ENCODE measurements at places on chromosomes 12 and 14. TPM values are rescaled to one million over a fixed set of nuclear protein-coding genes. Genes with fewer than 3 reads are reported as not detected.
A peak's percentile ranks its signal among the peaks of the same experiment; 100 is the strongest.

- H3K27me3 ChIP-seq, result no peaks in the 10 kb centered on the region
- no peak overlapping the region for H3K27ac ChIP-seq
- H3K36me3 ChIP-seq, result peaks cover 45% of the 10 kb centered on the region
- H3K4me3 ChIP-seq, result no peak overlapping the region
- DNase-seq, result no peak
Observed at GRCh38 chr12:25242981-25243679, 7.6 kb downstream of the KRAS start.

- no peaks in the 10 kb centered on the region for H3K4me1 ChIP-seq
- no peaks in the 10 kb centered on the region for H3K36me3 ChIP-seq
- DNase-seq, result no peak
- no peak overlapping the region for H3K27ac ChIP-seq
Observed at GRCh38 chr12:32777691-32778175, 22.0 kb upstream of the YARS2 start.

DNA sequence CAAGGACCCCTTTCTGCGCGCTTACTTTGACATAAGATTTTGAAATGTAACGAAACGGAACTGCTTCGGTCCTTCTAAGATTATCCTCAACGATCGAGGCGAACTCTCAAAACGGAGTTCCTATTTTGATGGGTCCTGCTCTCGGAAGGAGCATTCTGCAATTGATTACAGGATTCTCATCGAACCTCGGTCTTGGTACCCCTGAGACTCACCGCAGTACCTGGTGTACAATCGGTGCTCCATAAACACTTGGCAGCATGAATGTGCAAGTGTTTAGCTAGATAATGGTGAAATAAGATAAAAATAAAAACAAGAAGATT, 530 bp upstream of the NEMF start:
- no peaks in the 10 kb centered on the region for H3K27me3 ChIP-seq
- H3K4me3 ChIP-seq, result peak overlapping the region; percentile 87
- peaks cover 23% of the 10 kb centered on the region for H3K36me3 ChIP-seq

DNA sequence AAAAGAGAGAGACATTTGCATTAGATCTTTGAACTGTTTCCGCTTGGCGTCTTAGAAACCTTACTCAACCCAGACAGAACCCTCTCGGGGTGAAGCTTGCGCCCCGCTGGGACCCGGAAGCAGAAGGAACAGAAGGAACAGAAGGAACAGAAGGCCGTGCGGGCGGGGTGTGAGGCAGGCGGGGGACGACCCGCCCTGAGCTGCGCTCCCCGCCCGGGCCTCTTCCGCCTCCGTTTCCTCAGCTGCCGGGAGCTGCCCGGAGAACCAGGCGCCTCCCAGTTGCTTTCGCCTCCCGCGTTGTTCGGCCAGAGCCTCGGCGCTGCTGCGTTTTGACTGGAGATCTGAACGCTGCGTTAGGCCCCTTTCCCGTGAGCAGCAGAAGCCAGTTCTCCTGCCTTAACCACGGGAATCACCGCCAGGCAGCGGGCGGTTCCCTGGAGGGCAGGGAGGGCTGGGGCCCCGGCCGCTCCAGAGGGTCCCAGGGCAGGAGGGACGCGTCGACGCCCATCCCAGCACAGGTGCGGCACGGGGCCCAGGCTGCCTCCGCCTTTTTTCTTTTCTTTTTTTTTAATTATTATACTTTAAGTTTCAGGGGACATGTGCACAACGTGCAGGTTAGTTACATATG, 19.3 kb upstream of the MMP17 start:
- no peak overlapping the region for H3K27ac ChIP-seq
- DNase-seq, result no peak
- no peaks in the 10 kb centered on the region for H3K36me3 ChIP-seq
- H3K27me3 ChIP-seq, result no peaks in the 10 kb centered on the region

GRCh38 chr12:56350662-56351061, 9.2 kb downstream of the STAT2 start:
- no peak overlapping the region for H3K27ac ChIP-seq
- no peaks in the 10 kb centered on the region for H3K4me1 ChIP-seq
- H3K36me3 ChIP-seq, result peaks cover 19% of the 10 kb centered on the region
- H3K27me3 ChIP-seq, result no peaks in the 10 kb centered on the region
- no peak for DNase-seq

DNA sequence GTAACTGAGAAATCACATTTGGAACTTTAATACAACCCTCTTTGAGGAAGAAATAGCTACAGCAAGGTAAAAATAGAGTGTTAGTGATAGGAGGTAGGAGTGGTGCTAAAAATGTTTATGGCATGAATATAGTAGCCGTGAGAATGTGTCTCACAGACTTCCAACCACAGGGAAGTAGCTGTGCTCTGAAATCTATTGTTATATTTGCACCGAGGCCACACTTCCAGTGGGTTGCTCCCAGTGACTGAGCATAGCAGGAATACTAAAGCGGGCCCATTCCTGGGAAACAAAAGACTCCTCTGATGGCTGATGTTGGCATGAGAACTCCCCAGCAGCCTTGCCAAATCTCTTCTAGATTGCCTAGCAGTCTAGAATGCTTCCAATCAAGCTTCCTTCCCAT, 174.1 kb upstream of the PLXNC1 start:
- H3K4me3 ChIP-seq, result no peak overlapping the region
- H3K4me1 ChIP-seq, result no peaks in the 10 kb centered on the region
- H3K27ac ChIP-seq, result no peak overlapping the region
- DNase-seq, result no peak
- H3K27me3 ChIP-seq, result no peaks in the 10 kb centered on the region

DNA sequence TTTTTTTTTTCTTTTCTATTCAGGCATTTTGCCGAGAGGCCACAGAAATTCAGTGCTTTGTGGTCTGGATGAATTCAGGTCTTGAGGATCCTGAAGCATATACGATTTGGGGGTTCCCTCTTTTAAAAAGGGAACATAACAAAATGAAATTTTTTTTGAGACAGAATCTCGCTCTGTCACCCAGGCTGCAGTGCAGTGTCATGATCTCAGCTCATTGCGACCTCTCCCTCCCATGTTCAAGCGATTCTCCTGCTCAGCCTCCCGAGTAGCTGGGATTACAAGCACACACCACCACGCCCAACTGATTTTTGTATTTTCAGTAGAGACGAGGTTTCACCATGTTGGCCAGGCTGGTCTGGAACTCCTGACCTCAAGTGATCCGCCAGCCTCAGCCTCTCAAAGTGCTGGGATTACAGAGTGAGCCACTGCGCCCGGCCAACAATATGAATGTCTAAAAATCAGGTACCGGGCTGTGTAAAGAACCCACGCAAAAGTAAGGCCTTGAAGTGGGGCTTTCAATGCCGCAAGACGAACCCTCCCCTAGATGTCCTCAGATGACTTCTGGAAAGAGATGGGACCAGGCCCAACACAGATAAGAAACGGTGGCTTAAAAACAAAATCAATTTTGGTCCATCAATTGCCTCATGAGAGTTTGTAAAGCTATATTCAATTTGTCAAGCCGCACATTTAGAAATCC, 30.0 kb downstream of the TESC start:
- no peak for DNase-seq
- no peak overlapping the region for H3K4me3 ChIP-seq
- H3K27me3 ChIP-seq, result no peaks in the 10 kb centered on the region
- H3K36me3 ChIP-seq, result no peaks in the 10 kb centered on the region

DNA sequence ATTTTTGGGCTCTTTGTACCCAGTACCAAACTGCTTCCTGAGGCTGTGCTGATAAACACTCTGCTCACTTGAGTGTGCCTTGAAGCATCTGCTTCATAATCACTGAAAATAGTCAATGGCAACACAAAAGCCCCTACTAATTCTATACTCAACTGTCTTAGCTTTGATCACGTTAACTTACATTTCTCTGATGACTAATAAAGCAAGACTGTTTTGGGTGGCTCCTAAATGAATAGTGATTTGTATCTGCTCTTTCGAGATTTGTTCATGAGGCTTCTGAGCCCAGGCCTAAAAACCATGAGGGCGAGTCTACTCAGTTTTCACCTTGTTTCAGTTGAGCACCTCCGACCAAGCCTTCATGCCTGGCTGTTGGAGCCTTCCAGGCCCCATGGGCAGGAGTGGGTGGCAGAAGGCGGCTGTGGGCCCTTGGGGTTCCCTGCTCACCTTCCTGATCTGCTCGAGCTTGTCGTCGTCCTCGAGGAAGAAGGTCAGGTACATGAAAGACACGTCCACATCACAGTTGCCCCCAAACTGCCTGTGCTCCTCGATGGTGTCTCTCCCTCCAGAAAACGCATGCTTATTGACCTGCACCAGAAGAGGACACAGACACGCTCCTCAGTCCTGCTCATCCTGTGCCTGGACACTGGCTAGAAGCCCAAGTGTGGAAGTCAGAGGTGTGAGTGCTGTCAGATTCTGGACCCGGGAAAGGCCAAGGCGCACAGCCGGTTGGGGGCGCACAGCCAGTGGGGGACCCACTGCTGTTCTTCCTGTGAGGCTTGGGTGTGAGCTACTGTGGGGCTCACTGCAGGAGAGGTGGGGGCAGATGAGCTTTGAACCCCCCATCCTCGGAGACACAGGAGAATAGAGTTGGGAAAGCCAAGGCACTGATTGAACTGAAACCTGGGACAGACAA, 13.7 kb downstream of the SLC25A47 start:
- H3K4me3 ChIP-seq, result no peak overlapping the region
- H3K27me3 ChIP-seq, result no peaks in the 10 kb centered on the region
- peaks cover 53% of the 10 kb centered on the region for H3K4me1 ChIP-seq
- 0 out of 2 replicates have a peak, but pooled peaks cover 3% of the 10 kb centered on the region for H3K36me3 ChIP-seq

GRCh38 chr14:85634205-85634604, 104.3 kb downstream of the FLRT2 start:
- H3K36me3 ChIP-seq, result no peaks in the 10 kb centered on the region
- H3K4me3 ChIP-seq, result no peak overlapping the region
- DNase-seq, result no peak
- H3K27me3 ChIP-seq, result no peaks in the 10 kb centered on the region
- H3K4me1 ChIP-seq, result no peaks in the 10 kb centered on the region
- no peak overlapping the region for H3K27ac ChIP-seq

GRCh38 chr12:2633176-2633824, 161.5 kb upstream of the FKBP4 start:
- H3K4me1 ChIP-seq, result no peaks in the 10 kb centered on the region
- DNase-seq, result no peak
- no peaks in the 10 kb centered on the region for H3K36me3 ChIP-seq
- no peak overlapping the region for H3K4me3 ChIP-seq

- H3K4me1 ChIP-seq, result no peaks in the 10 kb centered on the region
- no peaks in the 10 kb centered on the region for H3K27me3 ChIP-seq
- H3K4me3 ChIP-seq, result no peak overlapping the region
- H3K27ac ChIP-seq, result no peak overlapping the region
- no peak for DNase-seq
Observed at GRCh38 chr12:111868676-111869588, 26.9 kb downstream of the MAPKAPK5 start.

DNA sequence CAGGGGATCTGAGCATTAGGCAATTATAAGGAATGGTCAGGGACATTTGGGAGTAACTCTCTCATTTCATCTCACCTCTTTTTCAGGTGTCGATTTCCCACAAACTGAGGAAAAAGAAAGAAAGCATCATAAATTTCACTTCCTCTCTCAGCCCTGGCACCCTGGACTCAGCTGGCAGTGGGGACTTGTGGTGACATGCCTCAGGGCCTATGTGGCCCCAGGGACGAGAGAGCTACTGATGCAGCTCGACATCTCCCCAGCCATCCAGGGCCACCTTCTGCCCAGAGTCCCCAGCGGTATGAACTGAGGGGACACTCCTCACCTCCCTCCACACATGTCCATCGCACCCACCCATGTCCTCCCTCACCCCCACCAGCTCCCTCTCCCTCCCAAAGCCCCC, 11.7 kb downstream of the TNFRSF1A start:
- H3K27me3 ChIP-seq, result no peaks in the 10 kb centered on the region
- no peak overlapping the region for H3K27ac ChIP-seq
- H3K4me1 ChIP-seq, result peaks cover 24% of the 10 kb centered on the region
- DNase-seq, result peak; percentile 92

DNA sequence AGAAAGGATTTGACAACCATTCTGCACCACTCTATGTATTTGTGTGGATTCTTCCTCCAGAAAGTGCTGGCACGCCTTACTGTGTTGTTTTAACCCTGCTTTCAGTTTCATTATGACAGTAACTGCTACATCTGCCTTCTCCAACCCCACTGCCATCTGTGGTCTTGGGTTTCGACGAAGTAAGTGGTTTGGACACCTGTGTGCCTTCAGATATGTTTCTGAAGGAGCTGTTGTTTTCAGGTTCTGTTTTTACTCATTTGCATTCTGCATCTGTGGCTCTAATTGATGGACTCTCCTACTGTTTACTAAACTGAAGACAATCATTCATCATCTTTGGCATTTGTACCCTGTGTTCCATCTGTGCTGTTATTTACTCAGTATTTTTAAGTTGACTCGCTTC, 4.1 kb downstream of the TSHR start:
- H3K27me3 ChIP-seq, result no peaks in the 10 kb centered on the region
- no peaks in the 10 kb centered on the region for H3K36me3 ChIP-seq
- peak; percentile 66 for DNase-seq
- H3K27ac ChIP-seq, result no peak overlapping the region

GRCh38 chr12:51254536-51254935, 15.7 kb downstream of the SMAGP start:
- H3K27ac ChIP-seq, result no peak overlapping the region
- H3K4me1 ChIP-seq, result no peaks in the 10 kb centered on the region
- H3K36me3 ChIP-seq, result no peaks in the 10 kb centered on the region
- no peak overlapping the region for H3K4me3 ChIP-seq

DNA sequence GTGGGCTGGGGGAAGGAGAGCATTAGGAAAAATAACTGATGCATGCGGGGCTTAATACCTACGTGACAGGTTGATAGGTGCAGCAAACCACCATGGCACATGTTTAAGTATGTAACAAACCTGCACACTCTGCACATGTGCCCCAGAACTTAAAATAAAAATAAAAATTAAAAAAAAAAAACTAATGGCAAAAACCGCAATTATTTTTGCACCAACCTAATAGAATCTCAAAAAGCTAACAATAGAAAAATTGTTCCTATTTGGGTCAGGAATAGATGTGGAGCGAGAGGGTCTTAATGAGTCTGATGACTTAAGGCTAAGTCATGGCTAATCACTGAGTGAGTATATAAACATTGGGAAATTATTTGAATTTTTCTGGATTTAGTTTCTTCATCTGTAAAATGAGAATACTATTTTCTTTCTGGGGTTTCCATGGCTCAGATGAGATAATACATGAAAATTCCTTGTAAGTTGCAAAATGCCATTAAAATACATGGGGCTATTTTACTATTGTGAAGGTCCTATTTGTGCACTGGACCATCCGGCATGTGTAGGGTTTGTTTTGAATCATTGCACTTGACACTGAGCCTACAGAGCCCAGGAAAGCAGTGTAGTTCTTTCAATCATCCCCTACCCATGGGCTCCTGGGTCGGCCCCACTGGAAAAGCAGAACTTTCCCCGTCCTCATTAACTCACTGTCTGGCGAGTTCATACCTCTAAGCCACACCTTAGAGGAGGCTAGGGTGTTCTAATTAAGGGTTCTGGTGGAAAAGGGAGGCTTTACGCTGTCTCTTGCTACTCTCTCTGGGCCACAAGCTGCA, 164.1 kb upstream of the NTF3 start:
- no peaks in the 10 kb centered on the region for H3K4me1 ChIP-seq
- H3K4me3 ChIP-seq, result no peak overlapping the region
- DNase-seq, result no peak

- no peaks in the 10 kb centered on the region for H3K27me3 ChIP-seq
- no peak overlapping the region for H3K4me3 ChIP-seq
- no peaks in the 10 kb centered on the region for H3K36me3 ChIP-seq
- no peak overlapping the region for H3K27ac ChIP-seq
Observed at GRCh38 chr14:94364037-94364436, 24.4 kb downstream of the SERPINA1 start.

Gene SLC6A12
- not detected for total RNA-seq

Gene LBHD2
- total RNA-seq, result not detected

Gene KLRC3
- total RNA-seq, result not detected

Gene C3AR1
- 3.2 TPM for total RNA-seq

Gene TEX52
- total RNA-seq, result not detected

Gene DPPA3
- not detected for total RNA-seq

Gene A2M
- total RNA-seq, result not detected

Gene ZNF385A
- total RNA-seq, result 12.2 TPM

Gene AKAP5
- total RNA-seq, result 0.56 TPM

Gene DCN
- 612 TPM for total RNA-seq

Gene CCDC196
- total RNA-seq, result not detected

Gene CCND2
- 0.14 TPM for total RNA-seq
